Stimulated activated CD4-positive, alpha-beta T cell treated with anti-CD3 and anti-CD28 coated beads, Interleukin-15, amount 100 ng/mL, for 1 hour (primary cell): ENCODE measurements at places on chromosomes 16 and 17.

GRCh38 chr16:77457046-77457445, 22.2 kb upstream of the ADAMTS18 start:
- DNase-seq, result no peak

DNA sequence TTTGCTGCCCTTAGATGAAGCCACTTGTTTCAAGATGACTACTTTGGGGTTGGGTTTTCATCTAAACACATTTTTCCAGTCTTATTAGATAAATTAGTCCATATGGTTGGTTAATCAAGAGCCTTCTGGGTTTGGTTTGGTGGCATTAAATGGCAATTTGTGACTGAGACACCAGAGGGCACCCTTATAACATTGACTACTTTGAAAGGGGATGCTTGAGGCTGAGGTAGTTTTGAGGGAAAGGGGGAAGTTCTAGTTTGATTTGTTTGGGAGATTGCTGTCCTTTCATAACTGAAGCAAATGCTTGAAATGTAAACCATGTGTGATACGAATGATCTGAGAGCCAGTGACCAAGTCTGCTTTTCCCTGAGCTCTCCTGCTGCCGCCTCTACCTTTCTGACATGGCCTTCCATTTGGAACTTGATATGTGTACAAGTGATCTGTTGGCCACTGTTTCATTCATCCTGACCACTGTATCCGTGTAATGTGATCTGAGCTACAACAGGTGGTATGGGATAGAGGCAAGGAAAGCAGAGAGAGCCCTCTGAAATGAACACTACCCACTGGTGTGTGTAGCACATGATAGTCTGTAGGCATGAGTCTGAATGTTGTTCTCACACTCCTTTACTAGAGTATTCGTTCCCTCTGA, 5.8 kb upstream of the RARA start:
- DNase-seq, result no peak

DNA sequence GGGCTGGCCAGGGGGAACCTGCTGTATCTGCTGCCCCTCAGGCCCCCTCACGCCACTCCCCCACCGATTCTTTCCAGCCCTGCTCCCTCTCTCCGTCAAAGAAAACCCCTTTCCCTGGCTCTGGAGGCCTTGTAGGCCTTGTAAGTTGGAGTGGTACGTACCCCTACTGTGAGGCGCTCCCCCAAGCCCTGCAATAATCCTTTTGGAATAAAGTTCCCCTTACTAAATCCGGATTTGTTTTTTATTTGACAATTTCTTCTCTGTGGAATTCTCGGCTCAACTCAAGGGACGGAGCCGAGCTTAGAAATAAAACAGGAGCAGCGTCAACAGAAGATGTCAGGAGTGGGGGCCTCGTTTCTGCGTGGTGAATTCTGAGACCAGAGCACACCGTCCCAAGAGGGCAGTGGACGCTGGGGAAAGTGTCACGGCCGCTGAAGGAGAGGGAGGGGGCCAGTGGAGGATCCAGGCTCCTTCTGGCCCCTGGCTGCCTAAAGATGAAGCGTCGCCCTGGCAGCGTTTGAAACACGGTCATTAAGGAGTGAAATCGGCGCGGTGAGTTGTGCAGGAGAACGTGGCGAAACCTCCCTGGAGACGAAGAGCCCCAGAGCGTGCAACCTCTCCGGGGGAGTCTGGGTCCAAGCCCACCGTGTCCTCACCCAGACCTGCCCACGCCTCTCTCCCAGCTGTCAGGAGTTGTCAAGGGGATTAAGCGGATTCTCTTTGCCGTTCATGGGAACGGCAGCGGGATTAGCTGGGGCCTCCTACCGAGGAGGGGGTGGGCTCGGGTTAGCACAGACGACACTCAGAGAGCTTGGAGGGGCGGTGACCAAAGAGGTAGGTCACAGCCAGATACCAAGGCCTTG, 47.0 kb downstream of the SLC7A5 start:
- DNase-seq, result no peak

DNA sequence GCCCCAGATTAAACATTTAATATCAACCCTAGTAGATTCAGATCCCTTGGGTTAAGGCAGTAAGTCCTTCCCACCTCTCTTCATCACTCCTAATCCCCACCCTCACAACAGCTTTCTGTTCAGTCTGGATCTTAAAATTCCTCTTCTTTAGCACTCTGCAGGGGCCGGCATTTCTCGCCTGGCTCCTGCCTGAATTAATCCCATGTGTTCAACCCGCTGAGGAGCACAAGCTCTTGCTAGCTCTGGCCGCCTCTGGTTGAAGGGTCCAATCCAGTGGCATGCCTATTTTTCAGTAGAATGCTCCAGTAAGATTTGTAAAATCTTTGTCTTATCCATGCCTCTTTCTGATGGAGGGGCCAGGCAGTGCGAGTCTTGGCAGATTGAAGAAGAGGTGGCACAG, 59.2 kb downstream of the CYB5B start:
- DNase-seq, result no peak

- DNase-seq, result no peak
These were observed 520.8 kb upstream of the ZFHX3 start for GRCh38 chr16:73568769-73569168.
